IMR-90 (cell line): ENCODE measurements at places on chromosomes 7 and 10.

- DNase-seq, result no peak
Measured at GRCh38 chr7:149638566-149639320, 134.6 kb downstream of the ZNF467 start.

DNA sequence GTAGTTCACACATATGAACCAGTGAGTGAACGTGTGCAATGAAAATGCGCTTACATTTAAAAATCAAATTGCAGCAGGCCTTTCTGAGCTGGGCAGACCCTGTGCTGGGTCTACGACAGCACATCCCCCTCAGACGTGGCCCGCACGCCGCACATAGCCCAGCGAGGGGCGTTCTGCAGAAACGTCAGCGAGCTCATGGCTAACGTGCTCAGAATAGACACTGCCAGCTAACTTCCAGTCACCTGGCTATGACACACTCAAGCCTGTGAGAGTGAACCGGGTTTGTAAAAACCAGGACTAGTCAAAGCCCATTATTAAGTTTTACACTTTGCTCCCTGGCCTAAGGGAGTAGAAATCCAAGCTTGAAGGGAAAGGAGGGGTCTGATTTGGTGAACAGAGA is 108.1 kb upstream of the INSIG1 start:
- DNase-seq, result no peak

GRCh38 chr7:99005776-99006175 is 127.4 kb downstream of the TRRAP start:
- no peak for DNase-seq

DNA sequence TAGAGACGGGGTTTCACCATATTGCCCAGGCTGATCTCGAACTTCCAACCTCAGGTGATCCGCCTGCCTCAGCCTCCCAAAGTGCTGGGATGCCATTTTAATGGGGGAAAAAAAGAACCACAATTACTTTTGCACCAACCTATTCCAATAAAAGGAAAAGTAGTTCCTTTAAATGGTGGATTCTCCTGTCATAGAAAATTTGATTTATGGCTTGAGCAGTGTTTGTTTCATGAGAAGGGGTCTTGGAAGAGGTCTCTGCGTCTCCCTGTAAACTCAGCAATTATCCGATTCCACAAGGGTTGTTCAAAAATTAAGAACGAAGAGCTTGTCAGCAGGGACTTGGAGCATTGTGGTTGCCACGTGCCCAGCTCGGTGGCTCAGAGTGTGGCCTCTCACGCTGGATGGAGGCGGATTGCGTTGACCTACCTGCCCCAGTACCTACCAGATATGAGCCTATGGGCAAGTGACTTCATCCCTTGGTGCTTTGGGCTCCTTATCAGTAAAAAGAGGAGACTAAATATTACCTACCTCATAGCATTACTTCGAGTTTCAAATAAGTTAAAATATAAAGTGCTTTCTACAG is 2.8 kb upstream of the TRIP6 start:
- DNase-seq, result no peak
